Kidney capillary endothelial cell (primary cell): ENCODE measurements at places on chromosomes 4 and X.

- no peak for DNase-seq
Measured at GRCh38 chr4:113811359-113811758, 49.8 kb upstream of the CAMK2D start.

DNA sequence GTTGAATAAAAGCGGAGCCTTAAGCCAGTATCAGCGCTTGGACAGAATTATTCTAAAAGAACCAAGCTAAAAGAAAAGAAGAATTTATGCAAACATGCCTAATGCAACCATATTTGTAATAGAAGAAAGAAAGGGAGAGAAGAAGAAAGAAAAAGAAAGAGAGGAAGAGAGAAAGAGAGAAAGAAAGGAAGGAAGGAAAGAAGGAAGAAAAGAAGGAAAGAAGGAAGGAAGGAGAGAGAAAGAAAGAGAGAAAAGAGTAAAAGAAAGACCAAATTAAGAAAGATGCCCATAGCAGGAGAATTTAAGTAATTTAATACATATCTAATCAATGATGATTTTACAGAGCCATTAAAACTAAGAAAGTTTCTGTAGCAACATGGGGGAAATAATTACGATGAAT is 30.9 kb upstream of the TMEM150C start:
- no peak for DNase-seq

- no peak for DNase-seq
Measured at GRCh38 chrX:33210156-33210555, 1.2 kb downstream of the DMD start.

GRCh38 chr4:173647902-173648301 is 117.9 kb upstream of the HAND2 start:
- no peak for DNase-seq

GRCh38 chrX:111719426-111720210 is 38.6 kb downstream of the ALG13 start:
- peak; percentile 2 for DNase-seq

GRCh38 chr4:36385951-36386571 is 104.6 kb downstream of the DTHD1 start:
- DNase-seq: peak; percentile 61

DNA sequence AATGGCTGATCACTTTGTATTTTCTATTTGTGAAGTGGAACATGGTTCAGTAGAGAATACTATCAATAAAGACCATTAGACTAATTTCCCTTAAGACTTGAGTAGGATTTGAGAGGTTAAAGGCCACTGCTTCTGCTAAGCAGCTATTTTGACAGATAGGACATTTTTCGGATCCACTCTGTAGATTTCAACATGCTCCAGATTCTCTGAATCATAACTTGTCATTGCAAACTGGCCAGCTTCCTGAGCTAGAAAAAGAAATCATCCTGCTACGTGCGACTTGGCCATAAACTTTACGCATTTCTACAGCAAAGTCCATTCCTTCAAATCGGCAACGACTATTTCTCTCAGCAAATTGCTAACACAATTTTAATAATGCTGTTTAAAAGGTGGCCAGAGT is 55.2 kb downstream of the MGST2 start:
- DNase-seq: no peak

DNA sequence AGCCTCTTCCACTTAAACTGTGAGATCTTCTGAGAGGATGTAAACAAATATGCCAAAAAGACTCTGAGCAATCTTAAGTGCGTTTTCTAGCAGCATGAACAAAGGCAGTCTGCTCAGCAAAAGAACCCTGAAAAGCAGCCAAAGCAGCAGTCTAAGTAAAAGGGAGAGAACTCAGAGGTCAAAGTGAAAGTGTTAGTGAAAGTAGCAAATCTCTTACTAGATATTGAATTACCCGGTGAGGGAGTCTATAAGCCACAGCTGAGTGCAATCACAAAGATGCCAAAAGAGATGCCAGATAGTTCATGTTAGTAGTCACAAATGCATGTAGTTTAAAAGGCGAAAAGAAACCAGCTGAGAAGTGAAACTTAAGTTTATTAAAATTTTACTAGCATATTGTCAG is 7.9 kb upstream of the GNRHR start:
- no peak for DNase-seq

- peak; percentile 63 for DNase-seq
Measured at GRCh38 chr4:78661921-78662521, 110.5 kb downstream of the ANXA3 start.

- no peak for DNase-seq
Measured at GRCh38 chrX:135194684-135195083, 23.5 kb upstream of the CT55 start.

- DNase-seq: no peak
Measured at GRCh38 chrX:9349572-9350494, 115.0 kb upstream of the TBL1X start.

DNA sequence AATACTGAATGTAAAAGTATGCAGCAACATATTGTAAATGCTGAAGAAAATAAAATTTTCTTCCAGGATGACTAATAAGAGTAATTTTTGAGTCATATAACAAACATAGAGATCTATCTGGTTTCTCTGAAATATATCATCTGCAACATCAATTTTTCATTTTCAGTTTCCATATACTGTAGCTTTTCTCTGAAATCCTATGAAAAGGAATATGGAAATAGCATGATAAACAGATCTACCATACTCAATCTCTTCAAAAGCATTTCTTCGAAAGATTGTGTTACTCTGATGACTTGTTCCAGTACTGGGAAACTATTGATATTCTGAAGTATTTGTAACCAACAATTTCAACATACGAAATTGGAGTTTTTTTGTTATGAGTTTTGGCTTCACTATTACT is 1156.7 kb downstream of the FAM133A start:
- no peak for DNase-seq

DNA sequence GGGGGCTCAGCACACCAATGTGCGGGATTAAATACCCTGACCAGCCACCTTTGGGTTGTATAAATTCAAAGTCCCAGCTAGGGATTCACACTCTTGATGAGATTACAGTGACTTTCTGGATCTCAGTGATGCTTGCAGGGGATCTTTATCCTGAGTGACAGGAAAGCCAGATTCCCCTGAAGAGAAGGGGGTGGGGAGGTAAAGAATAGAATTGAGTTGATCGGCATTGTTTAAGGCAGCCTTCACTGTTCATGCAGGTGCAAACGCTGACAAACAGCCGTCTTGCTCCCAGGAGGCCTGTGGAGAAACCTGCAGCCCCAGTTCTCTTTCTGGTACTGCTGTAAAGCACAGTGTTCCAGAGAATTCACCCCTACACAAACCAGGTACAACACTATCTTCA is 19.0 kb downstream of the CXXC4 start:
- no peak for DNase-seq

- DNase-seq: no peak
Measured at GRCh38 chr4:184645904-184646610, 3.2 kb downstream of the CASP3 start.

GRCh38 chr4:158912806-158913205 is 144.0 kb downstream of the FNIP2 start:
- DNase-seq: no peak

GRCh38 chr4:101987623-101988243 is 197.2 kb downstream of the BANK1 start:
- DNase-seq: no peak

- peak; percentile 41 for DNase-seq
Measured at GRCh38 chr4:154618708-154619315, 6.4 kb upstream of the FGG start.

- DNase-seq: no peak
Measured at GRCh38 chr4:123363729-123364128, 32.9 kb upstream of the SPRY1 start.

DNA sequence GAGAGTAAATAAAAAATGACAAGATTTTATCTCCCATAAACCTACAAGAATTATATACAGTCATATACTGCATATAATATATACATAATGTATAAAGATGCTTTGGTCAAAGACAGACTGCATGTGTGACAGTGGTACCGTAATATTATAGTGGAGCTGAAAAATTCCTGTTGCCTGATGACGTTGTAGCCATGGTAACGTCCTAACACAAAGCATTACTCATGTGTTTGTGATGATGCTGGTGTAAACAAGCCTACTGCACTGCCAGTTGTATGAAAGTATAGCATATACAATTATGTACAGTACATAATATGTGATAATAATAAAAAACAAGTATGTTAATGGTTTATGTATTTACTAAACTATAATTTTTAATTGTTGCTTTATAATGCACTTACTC is 245.2 kb upstream of the CENPE start:
- no peak for DNase-seq

GRCh38 chr4:55087009-55087912 is 38.1 kb downstream of the KDR start:
- DNase-seq: no peak

DNA sequence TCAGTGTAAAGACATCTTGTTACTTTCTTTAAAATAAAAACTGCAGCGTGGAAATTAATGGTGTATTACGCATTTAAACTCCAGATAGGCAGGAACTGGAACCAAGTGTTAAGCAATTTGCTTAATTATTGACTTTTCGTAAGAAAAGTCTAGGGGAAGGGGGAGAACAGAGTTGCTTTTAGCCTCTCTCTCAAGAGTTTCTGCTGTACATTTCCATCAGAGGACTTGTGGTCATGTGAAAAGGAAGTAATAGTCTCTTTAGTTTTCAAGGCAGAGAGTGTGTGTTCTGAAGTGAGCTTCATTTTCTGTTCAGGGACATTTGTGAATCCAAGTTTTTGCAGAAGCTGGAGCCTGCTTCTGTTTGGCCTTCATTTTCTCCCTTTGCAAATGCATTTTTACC is 127.2 kb downstream of the UBE2K start:
- DNase-seq: no peak

DNA sequence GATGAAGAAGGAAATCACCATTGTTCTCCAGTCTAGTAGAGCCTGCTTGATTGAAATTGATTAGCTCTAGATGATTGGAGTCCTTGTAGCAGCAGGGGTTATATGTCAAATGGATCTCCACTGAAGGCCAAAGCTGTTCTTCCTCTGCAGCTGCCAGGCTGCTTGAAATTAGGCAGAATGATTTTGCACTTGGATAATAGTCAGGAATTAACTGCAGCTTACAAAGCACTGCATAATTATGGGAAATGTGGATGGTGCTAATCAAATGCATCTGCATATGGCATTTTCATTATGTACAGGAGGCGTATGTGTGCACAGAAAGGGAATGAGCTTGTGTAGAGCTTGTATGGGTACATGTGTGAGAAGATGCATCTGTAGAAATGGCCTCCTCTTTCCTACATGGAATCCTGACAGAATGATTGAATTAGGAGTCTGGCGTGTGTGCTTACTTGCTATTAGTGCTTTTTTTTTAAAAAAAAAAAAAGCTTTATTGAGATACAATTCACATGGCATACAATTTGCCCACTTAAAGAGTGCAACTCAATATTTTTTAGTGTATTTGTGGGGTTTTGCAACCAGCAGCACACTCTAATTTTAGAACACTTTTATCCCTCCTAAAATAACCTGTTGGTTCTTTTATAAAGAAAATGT is 65.9 kb downstream of the TMEM131L start:
- no peak for DNase-seq

- DNase-seq: peak; percentile 15
Measured at GRCh38 chr4:71187404-71188155, 151.2 kb upstream of the SLC4A4 start.

GRCh38 chr4:142707401-142707800 is 138.7 kb downstream of the INPP4B start:
- DNase-seq: no peak

- DNase-seq: no peak
Measured at GRCh38 chrX:133852837-133853356, 132.5 kb downstream of the GPC3 start.

- no peak for DNase-seq
Measured at GRCh38 chrX:599837-600715, 30.5 kb upstream of the SHOX start.

GRCh38 chrX:109874548-109874947 is 128.4 kb upstream of the TMEM164 start:
- DNase-seq: no peak

GRCh38 chr4:184309241-184310170 is 91.8 kb upstream of the ENPP6 start:
- no peak for DNase-seq

- DNase-seq: no peak
Measured at GRCh38 chrX:153903991-153904957, at the start of gene AVPR2. Gene AVPR2 (plus strand): TSS chrX:153904673. CDS start chrX:153905146, 473 bp downstream.

GRCh38 chr4:38284294-38285030 is 324.3 kb downstream of the PTTG2 start:
- DNase-seq: no peak

DNA sequence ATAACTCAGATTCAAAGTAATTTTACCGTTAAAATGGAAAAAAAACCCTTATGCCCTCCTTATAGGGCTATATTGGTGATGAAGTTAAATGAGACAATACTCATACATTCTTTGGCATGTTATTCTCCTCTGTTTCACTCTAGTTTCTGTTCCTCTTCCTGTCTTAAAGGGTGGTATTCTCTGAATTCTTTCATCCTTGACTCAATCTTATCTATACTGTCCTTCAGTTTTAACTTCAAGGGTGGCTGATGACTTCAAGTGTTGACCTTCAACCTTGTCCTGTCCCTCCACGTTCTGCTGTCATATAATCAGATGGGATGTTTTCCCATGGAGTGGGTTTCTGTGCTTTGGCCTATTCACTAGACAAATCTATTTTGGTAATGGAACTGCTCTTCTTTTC is 44.0 kb downstream of the ZNF518B start:
- DNase-seq: no peak

DNA sequence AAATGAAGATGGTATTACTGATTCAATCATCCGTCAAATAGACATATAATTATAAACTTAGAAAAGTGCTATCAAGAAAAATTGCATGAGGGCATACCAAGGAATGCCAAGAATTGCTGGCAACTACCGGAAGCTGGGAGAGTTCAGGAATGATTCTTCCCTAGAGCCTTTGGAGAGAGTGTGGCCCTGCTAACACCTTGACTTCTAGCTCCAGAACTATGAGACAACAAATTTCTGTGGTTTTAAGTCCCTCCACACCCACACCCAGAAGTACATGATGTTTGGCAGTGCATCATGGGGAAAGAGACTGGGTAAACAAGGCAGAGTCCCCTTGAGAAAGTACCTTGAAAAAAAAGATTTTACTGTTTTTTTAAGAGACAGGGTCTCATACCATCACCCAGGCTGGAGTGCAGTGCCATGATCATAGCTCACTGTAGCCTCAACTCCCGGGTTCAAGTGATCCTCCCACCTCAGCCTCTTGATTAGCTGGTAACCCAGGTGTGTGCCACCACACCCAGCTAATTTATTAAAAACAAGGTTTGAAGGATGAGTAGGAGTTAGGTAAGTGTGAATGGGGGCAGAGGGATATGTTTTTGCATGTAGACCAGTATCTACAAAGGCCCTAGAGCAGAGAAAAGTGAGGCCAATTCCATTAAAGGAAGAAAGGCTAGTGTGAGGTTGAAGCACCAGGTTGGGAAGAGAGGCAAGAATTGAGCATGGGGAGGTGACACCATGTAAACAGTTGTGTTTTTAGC is 53.1 kb downstream of the GSX2 start:
- no peak for DNase-seq

GRCh38 chrX:19727887-19728648 is 159.3 kb downstream of the SH3KBP1 start:
- no peak for DNase-seq

- no peak for DNase-seq
Measured at GRCh38 chrX:53160297-53160983, 64.6 kb downstream of the KDM5C start.
